ENCODE measurements at places on chromosomes 13 and 19.

GRCh38 chr13:72678312-72678711, 49.1 kb downstream of the MZT1 start:
- DNase-seq, result no peak

DNA sequence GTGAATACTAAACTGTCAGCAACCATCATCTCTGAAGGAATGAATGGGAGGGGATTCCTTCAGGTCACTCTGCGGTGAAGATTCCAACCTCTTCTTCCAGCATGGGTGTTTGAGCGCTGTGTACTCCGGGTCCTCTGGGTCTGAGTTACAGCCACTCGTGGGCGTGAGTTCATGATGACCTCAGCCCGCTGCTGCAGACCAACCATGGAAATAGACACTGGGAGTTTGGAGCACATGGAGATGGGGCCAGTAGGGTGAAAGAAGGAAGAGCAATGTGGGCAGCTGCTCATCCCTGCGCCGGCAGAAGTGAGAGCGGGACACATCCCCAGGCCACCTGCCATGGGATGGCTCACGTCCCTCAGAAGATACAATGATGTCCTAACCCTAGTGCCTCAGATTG, 16.8 kb upstream of the RAB20 start:
- no peak for DNase-seq

DNA sequence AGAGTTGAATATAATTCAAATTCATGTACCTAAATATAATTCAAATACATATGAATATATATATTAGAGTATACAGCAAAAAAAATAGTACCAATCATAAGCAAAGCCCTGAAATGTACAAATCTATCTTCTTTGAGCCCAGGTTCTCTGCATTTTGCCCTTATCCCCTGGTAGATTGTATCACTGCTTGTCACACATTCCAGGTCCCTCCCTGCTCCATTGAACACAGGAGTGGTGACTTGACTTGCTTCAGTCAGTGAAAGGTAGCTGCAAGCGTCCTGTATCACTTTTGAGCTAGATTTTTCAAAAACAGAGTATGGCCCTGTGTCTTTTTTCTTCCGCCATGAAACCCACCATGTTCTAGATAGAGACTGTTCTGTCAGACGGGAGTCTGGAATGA, 369.4 kb downstream of the LIG4 start:
- no peak for DNase-seq

GRCh38 chr19:15629003-15629880, 11.5 kb upstream of the CYP4F3 start:
- DNase-seq, result peak; percentile 84

GRCh38 chr13:76832258-76832988, 53.8 kb downstream of the KCTD12 start:
- DNase-seq, result no peak

GRCh38 chr13:109650861-109651260, 135.5 kb downstream of the IRS2 start:
- no peak for DNase-seq

GRCh38 chr19:3125900-3126524, 9.8 kb upstream of the GNA15 start:
- peak; percentile 49 for DNase-seq

- DNase-seq, result no peak
Observed at GRCh38 chr13:85254641-85255040, 544.6 kb downstream of the SLITRK6 start.

- no peak for DNase-seq
Observed at GRCh38 chr13:41601718-41602445, 144.5 kb downstream of the RGCC start.

GRCh38 chr13:44331446-44331845, 42.2 kb upstream of the SERP2 start:
- no peak for DNase-seq

DNA sequence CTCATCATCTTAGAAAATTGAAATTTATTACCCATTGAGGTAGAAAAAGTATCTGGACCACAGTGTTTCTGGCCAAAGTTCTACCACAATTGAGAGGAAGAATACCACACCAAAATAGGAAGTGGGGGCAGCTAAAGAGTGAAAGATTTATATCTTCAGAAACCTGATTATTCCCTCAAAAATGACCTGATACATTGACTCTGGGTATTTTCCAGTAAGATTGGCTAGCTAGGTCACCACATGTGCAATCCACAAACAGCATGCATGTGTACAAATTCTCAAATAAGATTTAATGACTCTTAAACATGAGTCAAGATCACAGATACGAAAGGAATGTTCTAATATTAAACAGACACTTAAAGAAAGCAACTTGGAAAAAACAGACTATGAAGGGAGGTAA, 1516.2 kb upstream of the PCDH20 start:
- no peak for DNase-seq

- peak; percentile 65 for DNase-seq
Observed at GRCh38 chr19:17385878-17386611, 8.0 kb downstream of the CCDC194 start.

DNA sequence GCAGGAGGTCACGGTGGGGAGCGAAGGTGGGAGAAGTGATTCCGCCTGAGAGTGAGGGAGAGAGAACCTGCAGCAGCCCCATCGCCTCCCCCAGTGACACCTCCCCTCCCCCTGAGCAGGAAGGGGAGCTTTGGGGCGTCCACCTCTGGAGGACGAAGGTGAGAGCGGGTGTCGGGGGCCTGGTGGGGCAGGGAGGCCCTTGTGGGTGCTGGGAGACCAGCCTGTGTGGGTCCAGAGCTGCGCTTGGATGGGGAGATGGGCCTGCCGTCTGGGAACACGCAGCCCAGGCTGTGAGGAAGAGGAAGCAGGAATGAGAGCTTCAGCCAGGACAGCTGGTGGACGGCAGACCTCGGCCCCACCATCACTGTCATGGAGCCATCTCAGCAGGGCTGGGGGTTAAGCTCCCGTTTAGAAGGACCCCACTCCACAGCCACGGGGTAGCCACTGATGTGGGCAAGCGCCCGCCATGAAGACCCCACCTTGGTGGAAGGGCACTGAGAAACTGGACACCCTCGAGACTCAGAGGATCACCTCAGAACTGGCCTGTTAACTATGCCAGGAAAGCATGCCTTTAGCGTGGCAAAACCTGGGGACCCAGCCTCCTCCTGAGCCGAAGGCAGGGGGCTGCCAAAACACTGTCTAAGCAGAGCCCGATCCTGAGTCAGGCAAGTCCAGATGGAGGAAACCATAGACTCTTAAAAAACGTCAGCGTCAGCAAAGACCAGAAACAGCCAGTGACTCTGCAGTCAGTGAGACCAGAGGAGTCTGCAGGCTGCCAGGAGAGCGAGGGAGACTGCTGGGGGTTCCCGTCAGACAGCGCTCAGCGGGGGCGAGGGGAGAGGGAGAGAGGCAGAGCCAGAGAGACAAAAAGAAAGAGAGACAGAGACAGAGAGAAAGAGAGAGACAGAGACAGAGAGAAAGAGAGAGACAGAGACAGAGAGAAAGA, 6.4 kb upstream of the PROZ start:
- no peak for DNase-seq

All from stimulated activated CD4-positive, alpha-beta T cell treated with anti-CD3 and anti-CD28 coated beads, TNF-alpha, amount 100 ng/mL, for 24 hours (primary cell).